ENCODE measurements at places on chromosomes 6 and 20. TPM values are rescaled to one million over a fixed set of nuclear protein-coding genes. Genes with fewer than 3 reads are reported as not detected.

- no peaks in the 10 kb centered on the region for H3K36me3 ChIP-seq
- no peak for DNase-seq
- H3K27me3 ChIP-seq: no peaks in the 10 kb centered on the region
- H3K4me3 ChIP-seq: no peak overlapping the region
These were observed 184.8 kb downstream of the CDC5L start for GRCh38 chr6:44572346-44572745.

GRCh38 chr6:26029857-26030653 is 57.2 kb upstream of the HFE start:
- H3K4me3 ChIP-seq: no peak overlapping the region
- H3K36me3 ChIP-seq: no peaks in the 10 kb centered on the region
- DNase-seq: no peak
- peaks cover 11% of the 10 kb centered on the region for H3K4me1 ChIP-seq

MAPK13 gene
- total RNA-seq: 87.9 TPM

DNA sequence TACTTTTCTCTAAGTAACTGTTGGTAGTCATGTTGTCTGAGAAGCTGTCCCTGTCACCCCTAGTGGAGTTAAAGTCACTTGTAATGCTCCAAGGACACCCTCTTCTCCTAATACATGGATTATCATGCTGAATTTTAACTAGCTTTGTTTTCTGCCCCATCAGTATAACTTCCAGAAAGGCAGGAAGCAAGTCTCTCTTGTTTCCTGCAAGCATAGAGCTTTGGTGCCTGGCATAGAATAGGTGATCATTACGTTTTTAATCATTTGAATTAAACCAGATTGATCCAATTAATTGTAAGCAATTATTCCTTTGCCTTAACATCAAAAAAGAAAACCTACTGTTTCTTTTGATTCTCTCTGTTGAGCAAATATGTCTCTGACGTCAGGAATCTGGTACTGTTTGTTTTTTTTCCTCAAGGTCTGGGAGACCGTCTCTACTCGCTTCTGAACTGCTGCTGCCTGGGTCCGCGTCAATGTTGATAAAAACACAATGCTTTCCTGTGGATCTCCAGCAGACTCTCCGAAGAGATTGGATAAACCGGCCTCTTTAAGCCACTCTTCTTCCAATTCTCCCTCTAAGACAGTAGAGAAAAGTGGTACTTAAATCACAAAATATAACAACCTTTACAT is 71.8 kb downstream of the ARHGAP18 start:
- peaks cover 30% of the 10 kb centered on the region for H3K4me1 ChIP-seq
- H3K27ac ChIP-seq: peak overlapping the region; percentile 68
- H3K27me3 ChIP-seq: no peaks in the 10 kb centered on the region
- no peak overlapping the region for H3K4me3 ChIP-seq
- H3K36me3 ChIP-seq: no peaks in the 10 kb centered on the region
- DNase-seq: peak; percentile 60

TTLL9 gene
- total RNA-seq: not detected

POPDC3 gene
- total RNA-seq: not detected

LAMA4 gene
- total RNA-seq: 32.1 TPM

GRCh38 chr6:10014557-10014956 is 400.3 kb downstream of the TFAP2A start:
- no peaks in the 10 kb centered on the region for H3K4me1 ChIP-seq
- DNase-seq: no peak
- no peaks in the 10 kb centered on the region for H3K36me3 ChIP-seq
- H3K27ac ChIP-seq: no peak overlapping the region

TINAG gene
- total RNA-seq: not detected

KCNK16 gene
- not detected for total RNA-seq

PDYN gene
- total RNA-seq: not detected

AIF1 gene
- 93.1 TPM for total RNA-seq

HLA-DQB1 gene
- 15.6 TPM for total RNA-seq

DNA sequence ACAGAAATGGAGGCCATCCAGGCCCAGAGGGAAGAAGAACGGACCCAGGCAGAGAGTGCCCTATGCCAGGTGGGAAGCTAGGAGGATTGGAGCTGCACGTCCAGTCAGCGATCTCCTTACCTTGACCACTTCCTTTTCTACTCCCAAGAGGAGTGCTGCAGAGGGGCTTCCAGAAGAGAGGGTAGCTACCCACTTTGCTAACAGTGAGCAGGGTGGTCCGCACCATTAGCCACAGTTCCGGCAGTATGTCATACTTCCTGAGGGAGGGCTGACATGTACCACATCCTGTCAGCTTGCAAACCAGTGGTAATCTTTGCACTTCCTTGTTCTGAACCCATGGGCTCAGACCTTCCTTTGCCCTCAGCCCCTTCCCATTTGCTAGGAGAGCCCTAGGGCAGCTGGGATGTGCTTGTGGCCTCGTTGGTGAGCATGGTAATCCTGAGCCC is 35.4 kb downstream of the CEP250 start:
- H3K27me3 ChIP-seq: no peaks in the 10 kb centered on the region
- H3K36me3 ChIP-seq: no peaks in the 10 kb centered on the region
- H3K4me1 ChIP-seq: no peaks in the 10 kb centered on the region
- peak overlapping the region; percentile 25 for H3K4me3 ChIP-seq

TOX2 gene
- 1.8 TPM for total RNA-seq

GRCh38 chr6:158697811-158698210 is 48.0 kb downstream of the SYTL3 start:
- no peaks in the 10 kb centered on the region for H3K4me1 ChIP-seq
- H3K4me3 ChIP-seq: no peak overlapping the region
- no peak overlapping the region for H3K27ac ChIP-seq

GRCh38 chr20:3783068-3783489 is 1.8 kb upstream of the SPEF1 start:
- no peak overlapping the region for H3K4me3 ChIP-seq
- no peak overlapping the region for H3K27ac ChIP-seq
- no peaks in the 10 kb centered on the region for H3K36me3 ChIP-seq
- H3K4me1 ChIP-seq: peaks cover 21% of the 10 kb centered on the region

- no peaks in the 10 kb centered on the region for H3K36me3 ChIP-seq
- no peaks in the 10 kb centered on the region for H3K4me1 ChIP-seq
These were observed 27.3 kb upstream of the SLC22A23 start for GRCh38 chr6:3484192-3484591.

EGFL8 gene
- 22.1 TPM for total RNA-seq

DNA sequence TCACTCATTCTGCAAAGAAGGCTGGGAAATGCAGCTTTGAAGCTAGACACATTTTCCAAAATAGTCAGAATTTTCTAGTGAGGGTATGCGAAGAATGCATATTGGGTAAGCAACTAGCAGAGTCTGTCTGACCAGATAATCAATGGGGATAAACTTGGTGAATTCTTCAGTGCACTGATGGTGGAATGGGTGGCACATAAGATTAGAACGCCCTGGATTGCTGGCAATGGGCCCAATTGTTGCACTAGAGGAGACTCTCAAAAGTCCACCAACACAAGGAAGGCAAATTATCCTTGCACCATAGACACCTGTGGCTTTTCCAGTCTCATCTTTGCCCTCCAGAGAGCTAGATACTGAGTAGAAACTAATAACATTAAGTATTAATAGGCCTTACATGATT is 167.6 kb downstream of the PTPRT start:
- H3K4me3 ChIP-seq: no peak overlapping the region
- H3K36me3 ChIP-seq: no peaks in the 10 kb centered on the region
- H3K27me3 ChIP-seq: no peaks in the 10 kb centered on the region
- no peaks in the 10 kb centered on the region for H3K4me1 ChIP-seq

UBR2 gene
- 36.4 TPM for total RNA-seq

DNA sequence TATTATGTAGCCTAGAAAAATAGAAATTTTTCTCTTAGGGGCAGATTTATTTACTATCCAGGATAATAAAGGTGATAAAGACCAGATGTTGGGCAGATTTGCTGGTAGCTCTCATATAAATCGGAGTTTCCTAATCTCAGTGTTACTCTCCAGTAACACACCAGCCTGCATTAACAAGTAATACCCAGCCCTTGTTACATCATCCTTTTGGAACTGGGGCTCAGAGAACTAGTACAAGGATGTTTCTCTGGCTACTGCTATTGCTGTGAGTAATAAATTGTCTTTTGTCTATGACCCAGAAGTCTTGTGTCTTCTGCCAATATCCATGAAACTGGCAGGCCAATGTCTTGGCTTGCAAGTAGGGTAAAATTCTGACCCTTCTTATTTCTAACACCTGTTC is 16.8 kb downstream of the TPD52L1 start:
- no peak overlapping the region for H3K4me3 ChIP-seq
- no peaks in the 10 kb centered on the region for H3K27me3 ChIP-seq
- H3K36me3 ChIP-seq: no peaks in the 10 kb centered on the region

TGM3 gene
- total RNA-seq: not detected

IP6K3 gene
- 1.3 TPM for total RNA-seq

DNA sequence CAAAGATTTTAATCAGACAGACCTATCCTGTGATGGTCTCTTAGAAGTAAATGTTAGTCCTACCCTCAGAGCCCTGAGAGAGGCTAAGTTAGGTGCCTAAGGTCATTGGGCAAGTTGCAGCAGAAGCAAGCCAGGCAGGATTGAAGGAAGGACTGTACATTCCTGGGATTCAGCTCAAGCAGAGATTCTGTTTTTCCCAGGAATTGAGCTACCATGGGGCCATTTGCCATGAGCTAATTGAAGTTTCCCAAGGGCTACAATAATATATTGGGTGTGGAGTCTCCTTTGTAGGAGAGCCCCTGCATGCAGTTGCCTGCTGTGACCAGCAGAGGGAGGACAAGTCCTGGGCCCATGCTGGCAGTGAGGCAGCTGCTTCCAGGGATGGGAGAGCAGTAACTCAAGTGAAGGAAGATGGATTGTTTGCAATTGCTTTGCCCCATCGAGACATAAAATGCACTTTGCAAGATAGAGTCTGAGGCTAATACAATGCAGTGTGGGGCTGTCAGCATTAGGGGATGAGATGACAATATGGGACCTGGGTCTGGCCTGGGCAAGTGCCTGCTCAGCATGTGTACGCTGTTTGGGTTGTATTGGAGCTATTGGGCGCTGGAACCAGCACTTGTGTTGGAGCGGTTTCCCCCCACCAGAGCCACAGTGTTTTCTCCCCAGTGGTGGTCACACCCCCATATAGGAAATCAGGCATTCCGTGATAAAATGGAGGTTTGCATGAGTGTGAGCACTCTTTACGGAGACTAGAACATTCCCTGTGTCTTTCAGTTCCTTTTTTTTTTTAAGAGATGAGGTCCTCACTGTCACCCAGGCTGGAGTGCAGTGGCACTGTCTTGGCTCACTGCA is 27.9 kb downstream of the DNMT3B start:
- DNase-seq: peak; percentile 74
- no peaks in the 10 kb centered on the region for H3K36me3 ChIP-seq
- no peak overlapping the region for H3K4me3 ChIP-seq
- no peaks in the 10 kb centered on the region for H3K4me1 ChIP-seq

- no peak overlapping the region for H3K27ac ChIP-seq
- H3K36me3 ChIP-seq: no peaks in the 10 kb centered on the region
- H3K4me1 ChIP-seq: no peaks in the 10 kb centered on the region
- H3K27me3 ChIP-seq: peaks cover 18% of the 10 kb centered on the region
These were observed 10.8 kb downstream of the SLC52A3 start for GRCh38 chr20:757506-757905.

GRCh38 chr20:57342829-57343228 is 8.2 kb upstream of the RAE1 start:
- no peaks in the 10 kb centered on the region for H3K27me3 ChIP-seq
- no peaks in the 10 kb centered on the region for H3K4me1 ChIP-seq
- no peak overlapping the region for H3K4me3 ChIP-seq
- H3K36me3 ChIP-seq: no peaks in the 10 kb centered on the region
- no peak for DNase-seq
- no peak overlapping the region for H3K27ac ChIP-seq

DNA sequence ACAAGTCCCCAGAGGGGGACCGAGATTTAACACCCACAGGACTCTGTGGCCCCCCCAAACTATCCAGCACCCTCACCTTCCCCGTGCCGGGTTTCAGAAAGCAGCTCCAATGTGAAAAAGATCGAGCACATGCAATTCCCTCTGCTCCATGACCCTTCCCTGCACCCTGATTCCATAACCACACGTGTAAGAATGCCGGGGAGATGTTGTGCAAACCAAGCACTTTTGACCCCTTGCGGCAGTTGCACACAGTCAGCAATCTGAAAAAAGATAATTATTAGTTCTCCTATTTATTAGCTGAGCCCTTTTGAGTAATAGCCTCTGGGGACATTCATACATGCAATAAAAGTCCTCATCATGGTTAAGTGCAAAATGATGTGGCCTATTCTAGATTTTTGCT is 13.0 kb downstream of the FOXQ1 start:
- H3K36me3 ChIP-seq: no peaks in the 10 kb centered on the region
- no peak overlapping the region for H3K4me3 ChIP-seq
- H3K27me3 ChIP-seq: no peaks in the 10 kb centered on the region
- H3K27ac ChIP-seq: no peak overlapping the region

- H3K36me3 ChIP-seq: no peaks in the 10 kb centered on the region
- no peaks in the 10 kb centered on the region for H3K4me1 ChIP-seq
- no peak overlapping the region for H3K27ac ChIP-seq
- no peak overlapping the region for H3K4me3 ChIP-seq
- no peak for DNase-seq
These were observed 205.6 kb upstream of the GGTLC1 start for GRCh38 chr20:24194143-24194542.

PLN gene
- 1.6 TPM for total RNA-seq

DNA sequence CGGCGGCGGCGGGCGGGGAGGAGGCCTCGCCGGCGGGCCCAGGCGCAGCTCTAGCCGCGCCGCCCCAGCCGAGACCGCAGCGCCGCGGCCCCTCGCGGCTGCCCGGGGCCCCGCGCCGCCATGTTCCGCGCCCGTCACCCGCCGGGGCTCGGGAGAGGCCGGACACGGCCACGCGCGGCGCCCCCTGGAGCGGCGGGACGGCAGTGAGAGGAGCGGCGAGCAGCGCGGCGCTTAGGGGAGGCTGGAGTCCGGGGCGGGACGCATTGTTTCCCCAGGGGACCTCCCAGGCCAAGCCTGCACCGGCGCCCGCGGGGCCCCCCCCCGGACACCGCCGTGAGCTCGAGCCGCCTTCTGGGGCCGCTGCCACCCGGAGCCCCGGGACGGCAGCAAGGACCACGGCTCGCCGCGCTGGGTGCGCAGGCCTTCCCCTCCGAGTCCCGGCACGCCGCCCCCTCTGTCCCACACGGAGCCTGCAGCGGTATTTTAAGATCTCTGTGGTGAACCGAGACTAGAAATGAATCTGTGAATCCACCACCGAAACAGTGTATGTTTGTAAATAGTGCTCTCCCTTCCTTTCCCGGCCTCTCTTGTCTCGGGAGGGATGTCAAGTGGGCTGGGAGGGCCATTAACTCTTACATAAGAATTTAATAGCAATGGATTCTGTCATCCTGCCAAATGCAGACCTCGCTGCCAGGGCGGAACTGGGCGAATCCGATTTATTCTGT is 424 bp upstream of the KIF13A start:
- DNase-seq: peak; percentile 74
- H3K27ac ChIP-seq: peak overlapping the region; percentile 98
- H3K36me3 ChIP-seq: no peaks in the 10 kb centered on the region
- peak overlapping the region; percentile 27 for H3K4me3 ChIP-seq
- no peaks in the 10 kb centered on the region for H3K27me3 ChIP-seq
